Muscle of back (tissue), 13 donors: ENCODE measurements at places on chromosomes 1 and 21. TPM values are rescaled to one million over a fixed set of nuclear protein-coding genes. Genes with fewer than 3 reads are reported as not detected.

DNA sequence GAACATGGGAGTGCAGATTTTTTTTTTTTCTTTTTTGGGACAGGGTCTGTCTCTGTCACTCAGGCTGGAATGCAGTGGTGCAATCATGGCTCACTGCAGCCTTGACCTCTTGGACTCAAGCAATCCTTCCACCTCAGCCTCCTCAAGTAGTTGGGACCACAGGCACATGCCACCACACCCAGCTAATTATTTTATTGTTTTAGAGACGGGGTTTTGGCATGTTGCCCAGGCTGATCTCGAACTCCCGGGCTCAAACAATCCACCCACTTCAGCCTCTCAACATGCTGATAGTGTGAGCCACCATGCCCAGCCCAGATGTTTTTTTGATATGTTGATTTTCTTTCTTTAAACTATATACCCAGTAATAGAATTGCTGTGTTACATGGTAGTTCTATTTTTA is 57.7 kb downstream of the RGSL1 start:
- DNase-seq, result no peak

- DNase-seq, result no peak
These were observed 188.2 kb downstream of the HHAT start for GRCh38 chr1:210516697-210517459.

- DNase-seq, result no peak
These were observed 286.9 kb upstream of the ADGRL2 start for GRCh38 chr1:81513796-81514354.

- DNase-seq, result peak; percentile 9
These were observed 155.7 kb downstream of the TNFSF18 start for GRCh38 chr1:172895050-172895460.

DNA sequence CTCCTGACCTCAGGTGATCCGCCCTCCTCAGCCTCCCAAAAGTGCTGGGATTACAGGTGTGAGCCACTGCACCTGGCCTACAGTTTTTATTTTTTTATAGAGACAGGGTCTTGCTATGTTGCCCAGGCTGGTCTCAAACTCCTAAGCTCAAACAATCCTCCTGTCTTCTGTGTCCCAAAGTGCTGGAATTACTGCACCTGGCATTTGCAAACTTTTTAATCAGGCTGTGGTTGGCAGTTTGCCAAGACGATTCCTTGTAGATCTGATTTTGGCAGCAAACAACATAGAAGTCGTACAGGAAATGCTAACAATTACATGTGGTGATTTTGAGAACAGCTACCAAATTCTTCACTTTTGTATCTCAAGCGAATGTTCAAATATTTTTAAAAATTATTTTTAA is 10.1 kb downstream of the RBP7 start:
- peak; percentile 36 for DNase-seq

- DNase-seq, result no peak
These were observed 119.4 kb downstream of the SLC16A1 start for GRCh38 chr1:112836642-112837041.

DNA sequence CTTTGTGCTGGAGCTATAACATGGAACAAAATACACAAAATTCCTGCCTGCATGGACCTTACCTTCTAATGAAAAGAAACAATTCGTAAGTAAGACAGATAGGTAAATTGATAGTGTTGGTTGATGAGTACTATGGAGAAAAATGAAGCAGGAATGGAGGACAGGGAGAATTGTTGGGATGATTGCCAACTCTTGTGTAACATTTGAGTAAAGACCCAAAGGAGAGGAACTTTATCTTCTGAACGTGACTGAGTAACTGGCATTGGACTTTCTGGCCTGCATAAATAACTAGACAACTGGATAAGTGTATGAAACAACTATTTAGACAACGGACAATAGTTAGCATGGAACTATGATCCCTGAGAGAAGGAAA is 6.8 kb upstream of the EFCAB14 start:
- no peak for DNase-seq

GRCh38 chr1:167483790-167484189 is 34.5 kb downstream of the CD247 start:
- no peak for DNase-seq

DNA sequence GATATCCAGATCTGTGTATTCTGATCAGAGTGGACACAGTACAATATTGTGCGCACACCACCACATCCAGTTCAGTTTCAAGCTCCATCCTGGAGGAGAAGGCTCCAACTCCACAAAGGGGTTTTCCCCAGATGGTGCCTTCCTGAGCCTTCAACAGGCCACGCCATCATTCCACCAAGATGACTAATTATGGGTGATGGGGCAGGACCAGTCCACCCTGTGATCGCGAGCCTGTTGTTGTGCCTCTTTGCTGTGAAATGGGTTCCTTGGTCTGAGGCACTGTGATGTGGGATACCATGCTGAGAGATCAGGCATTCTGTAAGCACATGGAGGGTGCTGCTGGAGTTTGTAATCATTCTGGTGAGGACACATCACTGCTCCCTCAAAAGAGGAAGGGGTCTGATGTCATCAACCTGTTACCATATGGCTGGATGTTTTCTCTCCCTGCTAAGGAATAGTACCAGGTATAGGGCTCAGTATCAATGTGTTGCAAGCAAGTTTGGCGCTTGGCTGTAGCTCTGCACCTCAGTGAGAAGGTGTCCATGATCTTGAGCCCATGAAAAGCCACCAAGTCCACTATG is 6.7 kb upstream of the SH2D2A start:
- DNase-seq, result no peak

- DNase-seq, result no peak
These were observed 12.5 kb downstream of the AGRN start for GRCh38 chr1:1032424-1032823.

DNA sequence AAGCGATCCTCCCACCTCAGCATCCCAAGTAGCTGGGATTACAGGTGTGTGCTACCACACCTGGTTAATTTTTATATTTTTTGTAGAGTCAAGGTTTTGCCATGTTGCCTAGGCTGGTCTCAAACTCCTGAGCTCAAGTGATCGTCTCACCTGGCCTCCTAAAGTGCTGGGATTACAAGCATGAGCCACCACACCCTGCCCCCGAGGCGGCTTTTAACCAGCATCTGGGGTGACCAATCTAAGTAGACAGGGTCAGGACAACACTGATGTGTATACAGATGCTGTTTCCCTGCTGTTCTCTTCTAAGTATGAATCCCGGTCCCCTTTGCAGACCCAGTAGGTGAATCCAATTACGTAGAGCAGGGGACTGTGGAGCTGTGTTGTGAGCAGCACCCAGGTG is 23.9 kb downstream of the THAP3 start:
- no peak for DNase-seq

BLACAT1 gene
- polyA plus RNA-seq, result not detected

PRKAA2 gene
- 48.8 TPM for polyA plus RNA-seq

SYT2 gene
- polyA plus RNA-seq, result 0.55 TPM

RXFP4 gene
- polyA plus RNA-seq, result not detected

RGS13 gene
- 0.52 TPM for polyA plus RNA-seq

NECTIN4 gene
- not detected for polyA plus RNA-seq

LIPI gene
- 0.12 TPM for polyA plus RNA-seq

CCDC28B gene
- 56.9 TPM for polyA plus RNA-seq

TMEM269 gene
- 0.50 TPM for polyA plus RNA-seq

LHX8 gene
- 0.61 TPM for polyA plus RNA-seq
